ENCODE measurements at places on chromosomes 3 and 15. TPM values are rescaled to one million over a fixed set of nuclear protein-coding genes. Genes with fewer than 3 reads are reported as not detected.
A peak's percentile ranks its signal among the peaks of the same experiment; 100 is the strongest.

TIGIT gene
- not detected for polyA plus RNA-seq

AGBL1 gene
- not detected for polyA plus RNA-seq

GRCh38 chr3:128201158-128201755, 48.0 kb downstream of the EEFSEC start:
- no peak for DNase-seq

GRCh38 chr3:177041021-177041729, 156.1 kb downstream of the TBL1XR1 start:
- DNase-seq, result no peak

- DNase-seq, result no peak
Observed at GRCh38 chr3:110620118-110620517, 451.5 kb upstream of the NECTIN3 start.

DNA sequence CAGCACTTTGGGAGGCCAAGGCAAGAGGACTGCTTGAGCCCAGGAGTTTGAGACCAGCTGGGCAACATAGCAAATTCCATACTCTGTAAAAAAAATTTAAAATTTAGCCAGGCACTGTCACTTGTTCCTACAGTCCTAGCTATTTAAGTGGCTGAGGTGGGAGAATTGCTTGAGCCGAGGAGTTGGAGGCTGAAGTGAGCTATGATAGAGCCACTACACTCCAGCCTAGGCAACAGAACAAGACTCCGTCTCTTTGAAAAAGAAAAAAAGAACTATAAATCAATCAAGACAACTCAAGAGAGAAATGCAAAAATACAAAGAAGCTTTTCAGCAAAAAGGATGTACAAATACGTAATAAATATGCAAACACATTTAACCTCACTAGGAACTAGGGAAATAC, 78.8 kb downstream of the TJP1 start:
- no peak for DNase-seq

DNA sequence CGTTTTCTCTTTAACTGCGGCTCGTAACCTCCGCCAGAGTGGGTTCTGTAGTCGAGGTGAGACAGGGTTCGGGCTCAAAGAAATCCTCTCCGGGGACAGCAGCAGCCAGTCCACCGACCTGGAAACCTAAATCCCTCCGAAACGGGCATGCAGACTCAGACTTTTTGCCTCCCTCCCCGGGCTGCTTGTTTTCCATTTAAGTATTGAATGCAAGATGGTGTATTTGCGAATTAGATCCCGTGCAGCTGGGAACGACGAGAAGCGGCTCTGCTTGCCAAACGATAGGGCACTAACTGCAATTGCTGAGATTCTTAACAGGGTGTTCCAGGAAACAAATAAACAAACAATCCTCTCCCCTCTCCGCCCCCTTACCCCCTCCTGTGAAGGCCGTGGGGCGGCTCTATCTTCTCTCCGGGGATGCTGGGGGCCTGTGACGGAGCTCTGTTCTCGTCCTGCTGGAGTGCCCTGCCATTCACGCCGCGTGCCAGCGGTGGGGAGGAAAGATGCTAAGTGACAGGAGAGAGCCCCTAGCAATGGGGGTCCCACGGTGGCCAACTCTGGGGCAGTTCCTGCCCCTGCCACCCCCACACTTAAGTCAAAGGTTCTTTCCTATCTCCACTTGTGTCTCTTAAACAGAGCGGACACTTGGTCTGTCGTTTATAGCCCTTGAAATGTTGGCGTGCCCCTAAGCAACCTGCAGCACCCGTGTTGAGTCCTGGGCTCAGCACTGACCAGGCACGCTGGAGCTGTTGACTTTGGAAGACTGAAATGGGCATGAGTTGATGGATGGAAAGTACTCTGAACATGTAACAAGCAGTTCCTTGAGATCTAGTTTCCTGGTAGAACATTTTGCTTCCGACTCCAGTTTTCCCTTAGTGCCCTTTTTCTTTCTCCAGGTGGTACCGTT, 1.3 kb upstream of the ETV5 start:
- peak; percentile 54 for DNase-seq

All from SK-N-SH (cell line).